NCI-H1105 (cell line): ENCODE measurements at places on chromosomes 1 and 21.
A peak's percentile ranks its signal among the peaks of the same experiment; 100 is the strongest.

GRCh38 chr1:205142102-205142469 is 20.3 kb upstream of the RBBP5 start:
- DNase-seq, result no peak

DNA sequence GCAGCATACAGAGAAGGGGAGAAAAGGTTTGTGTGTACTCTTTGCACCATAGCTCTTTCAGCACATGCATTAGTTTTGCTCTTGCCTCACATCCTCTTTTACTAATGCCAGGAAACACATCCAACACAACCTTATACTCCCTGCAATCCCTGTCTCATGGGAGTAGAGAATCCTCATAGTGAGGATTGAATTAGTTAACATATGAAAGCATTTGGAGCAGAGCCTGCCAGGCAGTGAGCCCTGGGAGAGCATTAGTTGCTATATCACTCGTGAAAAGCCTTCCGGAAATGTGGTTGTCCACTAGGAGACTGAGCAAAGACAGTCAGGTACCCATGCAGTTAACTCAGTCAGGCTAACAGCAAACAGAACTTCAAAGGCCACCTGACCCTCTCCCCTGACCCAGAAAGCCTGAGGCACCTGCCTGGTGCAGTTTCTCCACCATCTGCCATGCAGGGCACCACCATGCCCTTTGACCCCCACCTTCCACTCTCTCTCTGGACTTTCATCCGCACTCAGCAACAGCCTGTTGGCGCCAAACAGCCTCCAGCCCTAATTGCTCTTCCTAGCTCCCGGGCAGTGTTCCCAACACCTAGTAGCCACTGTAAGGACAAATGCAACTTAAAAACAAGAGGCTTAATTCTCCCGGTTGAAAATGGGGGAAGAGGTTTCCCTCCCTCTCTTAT is 14.9 kb upstream of the AGT start:
- no peak for DNase-seq

DNA sequence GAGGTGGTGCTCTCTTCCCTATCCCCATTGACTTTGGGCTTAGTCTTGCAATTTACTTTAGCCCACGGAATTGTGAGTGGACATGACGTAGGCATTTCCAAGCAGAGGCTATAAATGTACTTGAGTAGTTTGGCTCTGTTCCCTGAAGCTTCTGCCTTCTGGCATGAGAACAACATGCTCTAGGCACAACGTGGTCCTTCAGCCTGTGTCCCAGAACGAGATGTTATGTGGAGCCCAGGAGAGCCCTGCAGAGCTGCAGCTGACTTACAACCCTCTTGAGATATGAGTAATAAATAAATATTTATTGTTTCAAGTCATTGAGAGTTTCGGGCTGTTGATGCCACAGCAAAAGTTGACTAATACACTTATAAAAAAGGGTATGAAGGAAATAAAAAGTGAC is 105.2 kb upstream of the HMGB4 start:
- no peak for DNase-seq

GRCh38 chr21:38774152-38774551 is 31.6 kb upstream of the ETS2 start:
- DNase-seq, result no peak

DNA sequence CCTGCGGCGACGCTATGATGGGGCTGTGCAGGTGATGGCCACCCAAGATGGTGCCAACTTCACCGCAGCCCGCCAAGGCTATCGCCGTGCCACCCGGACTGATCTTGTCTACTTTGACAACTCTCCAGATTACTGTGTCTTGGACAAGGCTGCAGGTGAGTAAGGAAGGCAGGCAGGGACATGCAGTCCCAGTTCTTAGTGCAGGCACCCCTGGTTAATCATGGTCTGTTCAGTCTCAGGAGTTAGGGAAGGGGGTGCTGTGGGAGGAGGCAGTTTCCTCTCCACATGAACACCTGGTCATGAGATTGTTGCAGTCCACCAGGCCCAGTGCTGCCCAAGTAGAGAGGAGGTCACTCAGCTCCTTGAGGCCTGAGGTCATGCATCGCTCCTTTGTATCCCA is 8.5 kb downstream of the WNT2B start:
- no peak for DNase-seq

DNA sequence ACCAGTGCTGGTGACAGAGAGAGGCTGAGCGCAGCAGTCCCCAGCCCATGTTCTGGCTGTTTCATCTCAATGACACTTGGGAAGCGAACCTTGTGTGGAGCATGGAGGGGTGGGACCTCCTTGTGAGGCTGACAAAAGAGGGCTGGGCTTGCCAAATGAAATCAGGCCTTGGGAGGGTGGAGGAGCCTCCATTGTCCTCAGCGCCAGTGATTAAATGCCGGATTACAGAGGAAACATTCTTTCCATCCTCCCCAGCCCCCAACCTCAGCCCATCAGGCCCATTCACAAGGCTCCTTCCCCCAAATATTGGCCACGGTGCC is 63.3 kb upstream of the PAXBP1 start:
- no peak for DNase-seq

GRCh38 chr1:27603309-27603680 is 649 bp downstream of the AHDC1 start:
- no peak for DNase-seq

DNA sequence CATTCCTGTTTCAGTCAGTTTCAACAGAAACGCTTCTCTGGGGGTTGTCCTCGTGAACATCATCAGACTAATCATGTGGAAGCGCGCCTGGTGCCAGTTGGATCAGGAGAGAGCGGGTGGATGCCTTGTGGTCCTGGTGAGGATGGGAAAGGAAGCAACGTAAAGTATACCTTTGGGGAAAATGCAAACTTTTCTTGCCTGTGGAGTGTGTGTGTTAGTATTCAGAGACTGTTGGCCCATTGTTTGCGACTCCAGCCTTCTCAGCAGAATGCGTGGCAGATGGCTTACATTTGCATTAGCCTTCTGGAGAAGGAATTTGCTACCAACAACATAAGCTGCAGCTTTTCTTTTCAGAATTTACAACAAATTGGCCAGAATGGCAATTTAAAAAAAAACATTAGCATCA is 173.9 kb downstream of the RWDD3 start:
- no peak for DNase-seq

GRCh38 chr1:7680207-7680954 is 90.7 kb upstream of the VAMP3 start:
- peak; percentile 80 for DNase-seq

GRCh38 chr1:7253118-7253480 is 467.8 kb downstream of the CAMTA1 start:
- DNase-seq, result no peak

- DNase-seq, result no peak
These were observed 24.3 kb downstream of the COL6A2 start for GRCh38 chr21:46122237-46122671.

DNA sequence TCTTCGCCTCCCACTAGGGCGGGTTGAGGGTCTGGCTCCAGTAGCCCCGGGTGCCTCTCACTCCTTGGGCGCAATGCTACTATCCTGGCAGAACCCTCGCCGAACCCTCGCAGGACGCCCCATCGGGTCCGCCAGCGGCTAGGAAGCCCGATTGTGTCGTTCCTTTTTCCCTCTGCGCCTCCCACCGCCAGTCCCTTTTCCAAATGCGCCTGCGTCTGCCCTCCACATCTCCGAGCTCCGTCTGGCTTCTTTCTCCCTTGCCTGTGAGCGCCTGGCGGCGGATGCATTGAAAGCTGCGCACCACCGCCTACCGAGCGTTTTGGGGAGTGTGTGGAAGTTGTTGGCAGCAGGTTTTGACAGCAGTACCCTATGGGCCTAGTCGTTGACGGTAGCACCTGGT is 1.0 kb upstream of the DIRAS3 start:
- no peak for DNase-seq

- no peak for DNase-seq
These were observed 32.1 kb downstream of the EYA3 start for GRCh38 chr1:28056129-28056925.

DNA sequence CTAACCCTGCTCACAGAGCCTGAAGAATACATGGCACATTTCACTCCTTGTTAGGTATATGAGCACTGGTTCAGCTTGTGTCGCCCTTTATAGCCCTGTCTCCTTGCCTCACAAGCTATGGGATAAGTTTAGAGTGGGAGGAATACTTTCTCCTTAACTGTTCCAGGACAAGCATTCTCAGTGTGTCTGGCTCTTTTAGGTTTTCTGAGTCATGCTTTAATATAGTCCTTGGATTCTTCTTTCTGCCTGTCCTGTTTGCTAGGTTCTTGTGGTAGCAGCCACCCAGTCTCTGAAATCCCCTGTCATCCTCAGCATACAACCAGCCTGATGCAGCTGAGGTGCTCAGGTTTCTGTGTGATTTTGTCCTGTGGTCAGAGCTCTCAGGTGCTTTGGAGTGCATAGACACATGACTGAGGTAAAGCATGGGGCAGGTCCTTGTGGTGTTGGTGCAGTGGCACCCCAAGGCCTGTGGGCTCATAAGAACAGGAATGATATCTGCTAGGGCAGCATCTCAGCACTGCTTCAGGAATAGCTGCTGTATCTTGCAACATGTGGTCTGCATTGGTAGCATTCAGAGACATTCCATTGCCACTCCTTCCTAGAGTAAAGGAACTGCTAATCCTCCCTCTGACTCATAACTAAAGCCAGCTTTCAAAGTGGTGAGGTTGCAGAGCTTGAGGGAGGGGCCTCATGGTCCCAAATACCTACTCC is 14.2 kb upstream of the CASQ2 start:
- no peak for DNase-seq

GRCh38 chr1:153390938-153391710 is at the start of gene S100A8:
S100A8 (minus strand) TSS chr1:153391073; CDS start chr1:153390535, 538 bp downstream.
- DNase-seq, result no peak

DNA sequence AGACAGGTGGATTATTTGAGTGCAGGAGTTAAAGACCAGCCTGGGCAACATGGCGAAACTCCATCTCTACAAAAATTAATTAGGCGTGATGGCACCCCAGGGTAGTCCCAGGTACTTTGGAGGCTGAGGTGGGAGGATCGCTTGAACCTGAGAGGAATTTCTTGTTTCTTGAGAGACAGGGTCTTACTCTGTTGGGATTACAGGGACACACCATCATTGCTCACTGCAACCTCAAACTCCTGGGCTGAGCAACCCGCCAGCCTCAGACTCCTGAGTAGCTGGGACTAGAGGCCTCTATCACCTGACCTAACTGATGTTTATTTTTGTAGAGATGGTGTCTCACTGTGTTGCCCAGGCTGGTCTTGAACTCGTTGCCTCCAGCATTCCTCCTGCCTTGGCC is 24.8 kb downstream of the DHX9 start:
- DNase-seq, result no peak

DNA sequence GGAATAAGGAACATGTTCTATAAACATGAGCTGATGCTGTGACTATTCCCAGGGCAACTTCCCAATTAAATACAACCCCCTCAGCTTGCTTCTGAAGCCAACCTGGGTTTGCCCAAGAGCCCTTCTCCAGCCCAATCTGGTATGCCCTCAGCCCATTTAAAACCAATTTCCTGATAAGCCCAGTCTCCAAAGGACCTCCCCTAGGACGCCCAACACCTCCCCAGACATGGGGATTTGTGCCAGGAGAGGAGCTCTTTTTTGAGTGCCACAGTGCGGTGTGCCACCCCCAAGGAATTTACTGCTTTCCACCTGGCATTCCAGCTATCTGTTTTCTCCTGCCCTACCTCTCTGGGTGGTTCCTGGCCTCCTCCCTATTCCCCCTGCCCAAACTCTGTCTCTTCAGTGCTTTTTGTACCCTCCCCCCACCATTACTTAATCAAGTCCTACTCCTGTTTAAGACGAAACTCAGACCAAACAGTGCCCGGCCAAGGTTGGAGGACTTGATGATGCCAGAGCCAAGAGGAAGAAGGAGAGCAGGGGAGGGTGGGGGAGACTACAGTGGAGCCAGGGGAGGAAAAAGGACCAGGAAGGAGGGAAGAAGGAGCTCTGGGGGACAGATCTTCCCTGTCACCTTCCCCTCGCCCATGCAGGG is 11.4 kb upstream of the EFNA1 start:
- DNase-seq, result no peak

DNA sequence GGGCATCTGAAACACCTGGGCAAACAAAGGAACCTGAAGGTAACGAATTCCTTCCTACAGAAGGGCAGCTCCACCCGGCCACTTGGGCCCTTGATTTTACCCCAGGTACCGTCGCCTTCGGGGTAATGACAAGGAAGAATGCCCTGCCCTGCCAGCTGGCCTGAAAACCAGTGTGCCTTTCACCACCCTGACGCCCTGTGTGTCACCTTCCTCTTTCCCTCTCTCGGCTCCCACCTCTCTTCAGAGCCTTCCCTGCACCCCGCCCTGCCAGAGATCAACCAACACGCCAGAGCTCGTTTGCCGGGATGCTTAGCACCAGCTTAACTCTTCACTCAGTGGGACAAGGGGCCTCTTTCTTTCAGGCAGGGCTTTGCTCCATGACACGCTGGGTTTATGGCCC is 86.0 kb downstream of the SIM2 start:
- DNase-seq, result no peak

DNA sequence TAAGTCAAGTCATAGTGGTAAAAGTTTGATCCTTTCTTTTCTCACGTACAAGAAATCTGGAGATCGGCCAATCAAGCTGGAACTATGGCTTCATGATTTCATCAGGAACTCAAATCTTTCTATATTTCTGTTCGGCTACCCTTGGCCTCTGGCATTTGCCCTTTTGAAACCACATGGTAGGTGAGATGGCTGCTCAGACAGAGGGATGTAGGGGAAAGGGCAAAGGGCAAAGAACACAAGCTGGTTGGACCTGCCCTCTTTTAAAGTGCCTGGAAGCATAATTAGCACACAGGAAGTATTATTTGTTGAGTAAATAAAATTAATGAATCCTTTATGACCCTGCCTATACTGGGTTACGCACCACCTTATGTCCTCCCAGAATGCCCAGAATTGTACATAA is 11.5 kb upstream of the RGS1 start:
- DNase-seq, result no peak

- no peak for DNase-seq
These were observed 47.0 kb downstream of the CD46 start for GRCh38 chr1:207798847-207799246.

- no peak for DNase-seq
These were observed 162.6 kb upstream of the IRF2BP2 start for GRCh38 chr1:234772345-234773147.

GRCh38 chr1:3906672-3907020 is 6.6 kb upstream of the C1orf174 start:
- no peak for DNase-seq

DNA sequence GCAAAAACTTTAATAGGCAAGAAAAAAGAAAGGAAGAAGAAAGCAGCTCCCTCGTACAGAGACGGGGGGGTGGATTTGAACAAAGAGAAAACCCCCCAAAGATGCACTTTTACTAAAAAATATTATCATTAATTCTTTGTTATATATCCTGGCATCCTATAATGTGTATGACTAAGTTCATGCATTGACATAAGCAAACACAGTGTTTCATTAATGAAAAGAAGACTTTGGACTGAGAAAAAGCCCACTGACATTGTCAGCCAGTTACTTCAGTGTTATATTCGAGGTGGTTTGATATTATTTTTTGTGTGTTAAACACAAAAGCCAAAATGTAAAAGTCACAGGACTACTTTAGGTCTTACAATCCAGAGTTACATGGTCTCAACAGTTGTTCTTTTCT is 110.1 kb upstream of the DPYD start:
- no peak for DNase-seq

DNA sequence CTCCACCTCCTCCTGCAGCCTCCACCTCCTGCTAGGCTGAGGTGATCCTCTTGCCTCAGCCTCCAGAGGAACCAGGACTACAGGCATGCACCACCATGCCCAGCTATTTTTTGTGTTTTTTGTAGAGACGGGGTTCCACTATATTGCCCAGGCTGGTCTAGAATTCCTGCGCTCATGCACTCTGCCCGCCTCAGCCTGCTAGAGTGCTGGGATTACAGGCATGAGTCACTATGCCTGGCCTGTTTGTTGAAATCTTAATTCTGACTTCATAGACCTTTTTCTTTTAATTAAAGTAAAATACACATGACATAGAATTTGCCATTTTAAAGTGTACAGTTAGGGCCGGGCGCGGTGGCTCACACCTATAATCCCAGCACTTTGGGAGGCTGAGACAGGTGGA is 42.7 kb downstream of the FAAP20 start:
- no peak for DNase-seq
